Right lobe of liver (tissue), 6 donors: ENCODE measurements at places on chromosomes 12 and 14.
A peak's percentile ranks its signal among the peaks of the same experiment; 100 is the strongest.

- H3K4me1 ChIP-seq, result no peaks in the 10 kb centered on the region
- DNase-seq, result no peak
- no peaks in the 10 kb centered on the region for H3K36me3 ChIP-seq
- H3K27me3 ChIP-seq, result no peaks in the 10 kb centered on the region
These were observed 13.5 kb downstream of the AMN1 start for GRCh38 chr12:31715283-31715825.

- H3K4me3 ChIP-seq, result no peak overlapping the region
- no peaks in the 10 kb centered on the region for H3K27me3 ChIP-seq
- peak overlapping the region; percentile 74 for H3K27ac ChIP-seq
- peak; percentile 94 for DNase-seq
- H3K4me1 ChIP-seq, result peaks cover 24% of the 10 kb centered on the region
These were observed 76.7 kb downstream of the NCOR2 start for GRCh38 chr12:124490584-124491305.

DNA sequence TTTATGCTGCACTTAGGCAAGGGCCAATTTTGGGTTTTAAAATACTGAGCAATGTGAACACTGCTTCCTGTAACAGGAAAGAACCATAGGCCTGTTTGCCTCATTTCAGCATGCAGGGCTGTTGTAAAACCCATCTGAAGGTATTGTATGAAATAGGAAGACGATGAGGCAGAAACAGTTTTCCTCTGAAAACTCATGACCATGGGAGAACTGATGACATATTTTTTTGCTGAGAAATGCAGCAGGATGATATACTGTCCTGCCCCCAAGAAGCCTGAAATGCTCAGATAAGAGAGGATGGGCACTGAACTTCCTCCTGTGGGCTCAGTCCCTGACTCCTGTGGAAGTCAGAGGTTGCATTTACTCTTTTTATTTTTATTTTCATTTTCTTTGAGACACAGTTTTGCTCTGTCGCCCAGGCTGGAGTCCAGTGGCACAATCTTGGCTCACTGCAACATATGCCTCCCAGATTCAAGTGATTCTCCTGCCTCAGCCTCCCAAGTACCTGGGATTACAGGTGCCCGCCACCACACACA, 17.4 kb downstream of the PYGL start:
- no peak overlapping the region for H3K4me3 ChIP-seq
- H3K27me3 ChIP-seq, result no peaks in the 10 kb centered on the region
- no peaks in the 10 kb centered on the region for H3K4me1 ChIP-seq
- peak overlapping the region; percentile 54 for H3K27ac ChIP-seq

GRCh38 chr14:23093104-23093503, 1.8 kb downstream of the ACIN1 start:
- H3K4me1 ChIP-seq, result no peaks in the 10 kb centered on the region
- no peak for DNase-seq
- H3K4me3 ChIP-seq, result no peak overlapping the region
- peaks cover 13% of the 10 kb centered on the region for H3K36me3 ChIP-seq
- no peak overlapping the region for H3K27ac ChIP-seq

- H3K36me3 ChIP-seq, result no peaks in the 10 kb centered on the region
- no peaks in the 10 kb centered on the region for H3K27me3 ChIP-seq
- no peaks in the 10 kb centered on the region for H3K4me1 ChIP-seq
These were observed 10.7 kb upstream of the FKBP4 start for GRCh38 chr12:2783936-2784600.

DNA sequence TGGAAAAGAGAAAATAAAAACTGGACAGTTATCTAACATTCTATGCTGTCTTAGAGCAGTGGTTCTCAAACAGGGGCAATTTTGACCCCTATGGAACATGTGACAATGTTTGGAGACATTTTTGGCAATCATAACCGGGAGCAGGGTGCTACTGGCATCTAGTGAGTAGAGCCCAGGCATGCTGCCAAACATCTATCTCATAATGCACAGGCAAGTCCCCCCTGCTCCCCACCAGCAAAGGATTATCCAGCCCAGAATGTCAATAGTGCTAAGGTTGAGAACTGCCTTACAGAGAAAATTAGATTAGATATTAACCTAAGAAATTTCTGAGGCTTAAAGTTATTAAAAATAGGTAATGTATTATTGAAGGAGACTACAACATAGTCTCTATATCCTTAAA, 22.9 kb upstream of the CATSPERB start:
- no peaks in the 10 kb centered on the region for H3K4me1 ChIP-seq
- H3K27me3 ChIP-seq, result no peaks in the 10 kb centered on the region
- H3K4me3 ChIP-seq, result no peak overlapping the region
- DNase-seq, result no peak

DNA sequence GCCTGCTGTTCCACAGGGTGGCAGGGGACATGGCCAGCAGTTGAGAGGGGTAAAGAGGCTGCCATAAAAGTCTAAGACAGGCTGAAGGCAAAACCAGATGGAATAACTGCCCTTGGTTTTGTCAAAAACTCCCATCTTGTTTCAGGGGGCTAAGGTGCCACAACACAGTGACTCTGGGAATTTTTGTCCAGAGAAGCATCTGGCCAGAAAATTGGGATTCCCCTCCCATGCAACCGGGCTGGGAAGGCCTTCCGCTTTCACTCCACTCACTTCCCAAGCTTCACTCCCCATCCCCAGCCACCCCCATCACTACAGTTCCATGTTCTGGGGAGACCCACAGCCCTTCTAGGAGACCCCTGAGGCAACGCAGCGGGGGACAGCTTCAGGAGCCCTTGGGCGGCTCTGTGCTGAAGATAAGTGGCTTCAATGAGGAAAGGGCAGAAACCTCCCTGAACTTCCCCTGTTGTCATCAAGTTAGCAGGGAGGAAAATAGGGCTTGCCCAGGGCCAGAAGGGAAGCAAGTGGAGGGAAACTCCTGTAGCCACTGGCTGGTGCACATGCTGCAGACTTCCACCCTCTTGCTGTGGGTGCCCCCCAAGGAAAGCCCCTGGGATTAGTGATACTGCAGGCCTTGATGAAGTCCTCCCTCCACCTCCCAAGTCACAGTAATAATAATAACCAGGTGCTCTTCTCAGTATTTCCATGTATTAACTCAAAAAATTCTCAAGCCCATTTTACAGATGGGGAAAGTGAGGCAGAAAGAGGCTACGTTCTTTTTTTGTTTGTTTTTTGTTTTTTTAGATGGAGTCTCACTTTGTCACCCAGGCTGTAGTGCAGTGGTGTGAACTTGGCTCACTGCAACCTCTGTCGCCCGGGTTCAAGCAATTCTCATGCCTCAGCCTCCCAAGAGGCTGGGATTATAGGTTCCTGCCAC, 6.0 kb downstream of the TMEM229B start:
- H3K27me3 ChIP-seq, result no peaks in the 10 kb centered on the region
- H3K27ac ChIP-seq, result no peak overlapping the region
- no peak overlapping the region for H3K4me3 ChIP-seq
- no peak for DNase-seq
- no peaks in the 10 kb centered on the region for H3K36me3 ChIP-seq

DNA sequence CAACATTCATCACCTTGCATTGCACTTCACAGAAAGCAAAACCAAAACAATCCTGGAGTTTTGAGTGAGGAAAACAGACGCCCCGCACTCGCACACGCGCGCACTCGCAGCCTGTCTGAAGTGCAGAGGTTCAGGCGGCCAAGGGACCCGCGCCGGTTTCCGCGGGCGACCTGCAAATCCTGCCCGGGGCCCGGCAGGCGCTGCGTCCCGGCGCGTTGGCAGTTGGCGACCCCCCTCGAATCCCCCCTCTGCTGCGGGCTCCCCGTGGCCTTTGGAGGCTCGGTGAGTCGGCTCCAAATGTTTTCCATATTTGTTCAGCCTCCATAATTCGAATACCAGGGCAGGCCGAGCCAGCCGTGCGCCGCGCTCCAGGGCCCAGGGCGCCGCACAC, at the start of gene SSPN:
TSS of gene SSPN (plus strand) at position 324 of the 391 bp plus-strand sequence. CDS start 100 bp downstream, outside the sequence.
- no peaks in the 10 kb centered on the region for H3K36me3 ChIP-seq
- no peak within 1 kb of the TSS for H3K27ac ChIP-seq
- DNase-seq, result peak; percentile 57
- peak within 1 kb of the TSS; percentile 47 for H3K4me3 ChIP-seq

GRCh38 chr12:97335115-97335514, 127.5 kb upstream of the RMST start:
- no peak overlapping the region for H3K27ac ChIP-seq
- H3K4me3 ChIP-seq, result no peak overlapping the region
- H3K4me1 ChIP-seq, result no peaks in the 10 kb centered on the region
- no peaks in the 10 kb centered on the region for H3K27me3 ChIP-seq

GRCh38 chr12:83629931-83630330, 943.2 kb downstream of the TMTC2 start:
- no peak for DNase-seq
- no peaks in the 10 kb centered on the region for H3K4me1 ChIP-seq
- no peaks in the 10 kb centered on the region for H3K36me3 ChIP-seq

DNA sequence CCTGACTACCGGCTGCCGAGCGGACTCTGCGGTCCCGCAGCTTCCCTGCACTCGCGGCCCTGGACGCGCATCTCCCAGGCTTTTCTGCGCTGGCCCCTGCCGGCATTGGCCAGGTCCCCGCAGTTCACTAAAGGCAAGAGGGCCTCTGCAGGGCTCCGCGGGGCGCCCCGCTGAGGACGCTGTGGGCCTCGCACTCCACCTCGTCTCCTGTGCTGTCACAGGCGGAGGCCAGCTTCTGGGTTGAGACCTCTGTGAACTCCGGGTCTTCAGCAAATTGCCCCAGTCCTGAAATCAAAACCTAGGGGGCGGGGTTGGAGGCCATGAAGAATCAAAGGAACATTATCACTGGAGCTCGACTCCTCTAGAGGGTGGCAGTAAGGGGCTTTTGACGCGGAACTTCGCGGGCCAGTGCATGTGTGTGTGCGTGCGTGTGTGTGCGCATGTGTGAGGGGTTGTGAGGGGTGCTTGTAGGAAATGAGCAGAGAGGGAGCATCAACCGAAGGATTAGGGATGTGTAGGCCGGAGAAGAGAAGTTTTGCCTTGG, 68.5 kb upstream of the CAPRIN2 start:
- H3K27ac ChIP-seq, result peak overlapping the region; percentile 67
- no peaks in the 10 kb centered on the region for H3K27me3 ChIP-seq
- H3K4me3 ChIP-seq, result peak overlapping the region; percentile 40
- DNase-seq, result peak; percentile 65
- H3K36me3 ChIP-seq, result no peaks in the 10 kb centered on the region

DNA sequence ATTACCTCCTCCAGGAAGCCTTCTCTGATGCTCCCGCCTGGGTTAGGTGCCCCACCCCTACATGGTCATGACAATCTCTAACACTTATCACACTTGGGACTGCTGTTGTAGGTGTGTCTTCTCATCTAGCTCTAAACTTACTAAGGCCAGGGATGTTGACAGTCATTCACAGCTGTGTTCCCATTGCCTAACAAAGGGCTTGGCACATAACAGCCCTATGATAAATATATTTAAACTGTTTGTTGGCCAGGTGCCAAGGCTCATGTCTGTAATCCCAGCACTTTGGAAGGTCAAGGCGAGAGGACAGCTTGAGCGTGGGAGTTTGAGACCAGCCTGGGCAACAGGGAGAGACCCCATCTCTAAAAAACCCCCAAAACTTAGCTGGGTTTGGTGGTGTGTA, 98.8 kb upstream of the RGS6 start:
- no peaks in the 10 kb centered on the region for H3K27me3 ChIP-seq
- H3K36me3 ChIP-seq, result no peaks in the 10 kb centered on the region
- H3K4me1 ChIP-seq, result no peaks in the 10 kb centered on the region
- DNase-seq, result no peak
- no peak overlapping the region for H3K4me3 ChIP-seq

DNA sequence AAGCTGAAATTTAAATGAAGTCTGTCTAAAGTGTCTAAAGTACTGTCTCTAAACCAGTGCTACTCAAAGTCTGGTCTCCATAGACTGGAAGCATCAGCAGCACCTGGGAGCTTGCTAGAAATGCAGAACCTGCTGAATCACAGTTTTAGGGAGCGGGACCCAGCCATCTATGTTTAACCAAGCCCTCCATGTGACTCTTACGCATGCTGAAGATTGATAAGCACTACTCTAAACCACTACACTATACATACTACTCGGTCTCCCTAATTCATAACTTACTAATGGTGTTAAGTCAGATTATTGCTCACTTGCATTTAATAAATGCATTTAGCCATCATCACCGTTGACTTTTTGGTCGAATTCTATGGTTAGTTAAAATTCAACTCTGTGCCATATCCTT, 88.8 kb downstream of the SLC25A21 start:
- no peak overlapping the region for H3K4me3 ChIP-seq
- no peaks in the 10 kb centered on the region for H3K27me3 ChIP-seq
- DNase-seq, result no peak
- H3K27ac ChIP-seq, result no peak overlapping the region
- H3K36me3 ChIP-seq, result no peaks in the 10 kb centered on the region

GRCh38 chr12:93679308-93679925, 2.2 kb downstream of the CRADD start:
- DNase-seq, result peak; percentile 40
- no peaks in the 10 kb centered on the region for H3K27me3 ChIP-seq
- peaks cover 29% of the 10 kb centered on the region for H3K4me1 ChIP-seq
- H3K4me3 ChIP-seq, result no peak overlapping the region
- H3K36me3 ChIP-seq, result no peaks in the 10 kb centered on the region
- H3K27ac ChIP-seq, result no peak overlapping the region
